CMK (cell line): ENCODE measurements at places on chromosomes 7 and 10.

DNA sequence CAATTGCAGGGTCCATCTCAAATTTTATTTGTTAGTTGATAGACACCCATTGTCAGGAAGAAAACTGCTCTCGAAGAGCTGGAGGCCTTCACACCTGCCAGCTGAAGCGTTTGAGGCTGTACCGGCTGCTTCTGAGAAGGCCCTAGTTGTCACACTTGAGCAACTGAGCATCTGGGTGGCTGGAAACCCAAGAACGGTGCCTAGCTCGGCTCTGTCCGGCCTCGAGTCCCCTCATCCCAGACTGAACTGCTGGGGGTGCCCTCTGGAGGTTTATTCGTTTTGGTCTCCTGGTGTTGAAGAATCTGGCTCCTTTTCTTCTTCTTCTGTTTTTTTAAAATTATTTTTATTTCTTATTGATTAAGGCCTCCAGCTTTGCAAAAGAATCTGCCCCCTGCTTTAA is 59.3 kb upstream of the EXOC6 start:
- DNase-seq: no peak

GRCh38 chr10:95268438-95268837 is 22.4 kb downstream of the PDLIM1 start:
- no peak for DNase-seq

DNA sequence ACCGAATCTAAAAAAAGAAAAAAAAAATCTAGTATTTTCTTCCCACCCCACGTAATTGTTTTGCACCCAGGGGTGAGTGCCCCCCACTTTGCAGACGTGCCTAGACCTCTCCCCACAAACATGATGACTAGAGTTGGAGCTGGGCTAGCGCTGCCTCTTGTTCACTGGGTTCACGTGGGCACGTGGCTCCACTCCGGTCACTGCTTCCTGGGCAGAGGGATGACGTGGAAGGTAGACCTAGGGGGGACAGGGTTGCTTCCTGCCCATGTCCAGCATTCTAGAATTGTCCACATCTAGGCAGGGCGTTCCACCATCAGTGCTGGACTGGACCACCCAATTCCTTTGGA is 861 bp upstream of the LIMK1 start:
- DNase-seq: no peak

DNA sequence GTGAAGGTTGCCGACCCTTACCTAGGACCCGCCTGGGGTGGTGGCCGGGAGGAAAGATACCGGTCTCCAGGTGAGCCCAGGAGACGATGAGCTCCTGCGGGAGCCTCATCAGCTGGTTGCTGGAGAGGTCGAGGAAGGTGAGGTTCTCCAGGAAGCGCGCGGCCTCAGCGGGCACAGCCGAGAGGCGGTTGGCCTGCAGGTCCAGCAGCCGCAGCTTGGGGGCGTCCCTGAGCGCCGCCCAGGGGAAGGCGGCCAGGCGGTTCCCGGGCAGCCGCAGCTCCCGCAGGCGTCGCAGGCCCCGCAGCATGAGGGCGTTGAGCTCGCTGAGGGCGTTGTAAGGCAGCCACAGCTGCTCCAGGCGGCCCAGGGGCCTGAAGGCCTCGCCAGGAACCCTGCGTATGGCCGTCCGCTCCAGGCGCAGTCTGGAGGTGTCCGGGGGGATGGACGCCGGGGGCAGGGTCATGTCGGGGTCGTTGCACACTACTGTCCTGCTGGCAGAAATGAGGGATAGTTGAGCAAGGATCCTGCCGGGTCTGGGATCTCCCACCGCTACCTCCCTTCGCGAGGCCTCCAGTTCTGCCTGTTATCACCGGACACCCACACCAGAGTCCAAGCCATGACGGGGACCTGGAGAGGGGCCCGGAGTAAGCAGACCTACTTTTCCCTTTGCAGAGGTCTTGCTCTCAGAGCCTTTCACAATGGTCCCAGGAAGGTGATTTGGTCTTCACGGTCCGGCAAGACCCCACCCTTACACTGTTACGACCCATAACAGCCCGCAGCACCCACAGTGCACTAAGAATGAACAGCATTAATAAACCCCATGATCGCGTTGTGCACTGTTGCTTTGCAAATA is 3.9 kb downstream of the LRIT1 start:
- DNase-seq: no peak

DNA sequence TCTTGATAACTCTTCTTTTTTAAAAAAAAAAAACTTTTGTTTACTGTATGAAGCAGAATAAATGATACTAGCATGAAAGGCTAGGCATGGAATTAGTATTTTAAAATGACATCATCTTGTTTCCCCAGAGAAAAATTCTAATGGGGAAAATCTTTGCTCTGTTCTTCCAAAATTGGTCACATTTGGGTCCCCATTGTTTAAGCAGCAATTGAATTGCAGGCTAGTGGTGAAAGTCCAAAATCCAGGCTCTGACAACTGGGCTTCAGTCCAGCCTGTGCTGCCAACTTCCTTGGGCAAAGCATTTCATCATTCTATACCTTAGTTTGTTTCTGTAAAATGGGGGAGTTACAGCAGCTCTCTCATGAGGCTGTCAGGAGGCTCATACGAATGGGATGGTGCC is 726.4 kb downstream of the KCNMA1 start:
- DNase-seq: no peak

DNA sequence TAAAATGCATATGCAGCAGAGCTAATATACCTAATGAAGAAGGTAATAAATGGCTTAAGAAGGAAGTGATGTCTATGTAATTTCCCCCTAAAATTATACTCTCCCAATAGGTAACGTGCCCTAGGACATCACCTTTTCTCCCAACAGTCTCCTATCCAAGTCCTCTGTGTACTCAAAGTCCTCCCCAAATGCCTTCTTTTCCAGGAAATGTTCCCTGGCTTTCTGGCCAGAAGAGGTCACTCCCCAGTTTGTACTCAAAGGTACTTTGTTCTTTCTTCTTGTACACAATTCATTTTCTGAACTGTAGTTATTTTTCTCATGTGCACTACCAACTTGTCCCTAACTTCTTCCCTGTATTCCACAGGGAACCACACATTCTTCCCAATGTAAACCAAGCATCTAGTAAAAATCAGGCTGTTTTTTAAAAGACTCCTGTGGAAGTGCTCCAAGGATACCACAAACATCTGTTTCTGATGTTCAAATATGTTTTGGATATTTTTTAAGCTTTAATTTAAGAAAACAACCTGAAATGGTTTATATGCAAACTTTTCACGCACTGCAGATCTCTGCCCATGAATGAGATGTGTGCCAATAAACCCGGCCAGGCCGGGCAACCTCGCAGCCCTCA is 262.3 kb upstream of the KLF14 start:
- DNase-seq: no peak

DNA sequence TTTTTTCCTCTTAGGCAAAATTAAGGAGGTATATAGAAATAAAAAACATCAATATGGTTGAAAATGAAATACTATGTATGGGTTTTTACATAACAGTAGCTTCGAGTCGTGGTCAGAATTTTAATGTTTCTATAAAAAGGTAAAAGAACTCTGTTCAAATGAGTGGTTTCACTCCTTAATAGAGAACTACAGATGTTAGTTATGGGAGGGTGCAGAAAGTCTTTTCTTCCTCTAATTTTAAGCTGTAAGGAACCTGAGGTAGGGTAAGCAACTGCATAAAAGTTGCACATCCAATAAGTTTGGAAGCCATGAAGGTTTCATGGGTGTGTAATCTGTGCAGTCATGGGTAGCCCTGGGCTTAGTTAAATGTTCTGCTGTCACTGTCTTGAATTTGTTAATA is 141.3 kb downstream of the SUGCT start:
- DNase-seq: no peak

- no peak for DNase-seq
Observed at GRCh38 chr10:77834943-77835668, 91.4 kb downstream of the DLG5 start.

DNA sequence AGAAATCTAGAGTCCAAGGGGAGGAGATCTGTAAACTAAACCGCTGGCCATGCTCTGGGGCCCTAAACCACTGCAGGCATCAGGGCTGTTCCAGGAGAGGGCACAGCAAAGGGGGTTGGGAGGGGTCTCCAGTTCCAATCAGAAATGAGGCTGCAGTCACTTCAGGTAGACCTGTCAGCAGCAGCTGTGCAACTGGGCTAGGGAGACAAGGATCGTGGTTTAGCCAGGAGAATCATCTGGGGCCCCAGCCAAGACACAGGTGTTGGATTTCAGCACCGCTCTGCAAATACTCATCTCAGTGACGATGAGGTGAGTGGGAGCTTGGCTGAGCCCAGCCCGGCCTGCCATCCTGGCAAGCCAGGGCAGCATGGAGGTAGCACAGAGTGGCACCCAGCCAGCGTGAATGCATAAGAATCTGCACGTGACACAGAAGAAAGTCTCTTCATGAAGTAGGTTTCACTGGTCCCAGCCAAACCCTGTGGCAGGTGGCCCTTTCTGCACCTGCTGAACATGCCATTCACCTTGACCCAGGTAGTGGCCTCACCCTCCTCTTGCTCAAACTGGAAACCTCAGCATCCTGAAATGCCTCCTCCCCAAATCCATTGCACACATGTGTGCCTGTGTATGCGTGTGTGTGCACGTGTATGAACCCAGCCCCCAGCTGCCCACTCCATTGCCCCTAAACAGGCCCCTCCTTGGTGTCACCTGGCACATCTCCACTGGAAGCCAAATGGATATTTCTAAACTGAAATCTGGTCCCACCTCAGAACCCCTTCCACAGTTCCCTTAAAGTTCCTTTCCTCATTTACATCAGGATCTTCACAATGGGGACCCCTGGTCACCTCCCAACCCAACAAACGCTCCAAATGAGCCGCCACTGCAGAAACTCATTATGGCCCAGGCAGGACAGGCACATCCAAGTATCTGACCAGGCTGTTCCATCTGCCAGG is 9.6 kb downstream of the GPRIN2 start:
- DNase-seq: no peak

GRCh38 chr10:52245547-52245946 is 68.5 kb upstream of the DKK1 start:
- no peak for DNase-seq

GRCh38 chr7:138838166-138838565 is 40.2 kb upstream of the ATP6V0A4 start:
- no peak for DNase-seq

GRCh38 chr10:7045891-7046599 is 364.8 kb downstream of the SFMBT2 start:
- peak; percentile 40 for DNase-seq

- DNase-seq: no peak
Observed at GRCh38 chr10:30702860-30703259, 73.3 kb upstream of the LYZL2 start.

DNA sequence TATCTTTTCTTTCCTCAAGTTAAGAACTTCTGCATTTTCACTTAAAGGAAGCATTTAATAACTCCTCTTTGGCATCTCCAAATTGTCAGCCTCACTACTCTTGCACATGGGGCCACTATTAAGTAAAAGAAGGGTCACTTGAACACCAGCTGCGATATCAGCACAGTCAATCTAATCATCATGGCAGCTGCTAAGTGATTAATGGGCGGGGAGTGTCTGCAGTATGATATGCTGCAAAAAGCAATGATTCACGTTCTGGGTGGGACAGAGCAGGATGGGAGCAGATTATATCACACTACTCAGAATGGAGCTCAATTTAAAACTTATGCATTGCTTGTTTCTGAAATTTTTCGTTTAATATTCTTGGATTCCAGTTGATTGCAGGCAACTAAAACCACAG is 447.4 kb upstream of the PFKP start:
- peak; percentile 11 for DNase-seq
